ENCODE measurements at places on chromosomes 12 and 14.

DNA sequence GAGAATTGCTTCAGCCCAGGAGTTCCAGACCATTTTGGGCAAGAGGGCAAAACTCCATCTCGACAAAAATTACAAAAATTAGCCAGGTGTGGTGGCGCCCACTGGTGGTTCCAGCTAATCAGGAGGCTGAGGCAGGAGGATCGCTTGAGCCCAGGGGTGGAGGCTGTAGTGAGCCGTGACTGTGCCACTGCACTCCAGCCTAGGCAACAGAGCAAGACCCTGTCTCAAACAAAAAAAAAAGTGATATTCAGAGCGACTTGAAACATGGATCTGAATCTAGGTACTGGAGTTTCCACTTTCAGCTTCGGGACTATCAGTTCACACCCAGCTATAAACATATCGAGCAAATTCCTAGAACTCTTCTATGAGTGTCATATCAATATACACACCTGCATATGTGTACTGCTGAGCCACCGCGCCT lies 16.3 kb upstream of the RNF34 start:
- DNase-seq: no peak

GRCh38 chr12:98699586-98699985 lies 54.5 kb downstream of the APAF1 start:
- no peak for DNase-seq

DNA sequence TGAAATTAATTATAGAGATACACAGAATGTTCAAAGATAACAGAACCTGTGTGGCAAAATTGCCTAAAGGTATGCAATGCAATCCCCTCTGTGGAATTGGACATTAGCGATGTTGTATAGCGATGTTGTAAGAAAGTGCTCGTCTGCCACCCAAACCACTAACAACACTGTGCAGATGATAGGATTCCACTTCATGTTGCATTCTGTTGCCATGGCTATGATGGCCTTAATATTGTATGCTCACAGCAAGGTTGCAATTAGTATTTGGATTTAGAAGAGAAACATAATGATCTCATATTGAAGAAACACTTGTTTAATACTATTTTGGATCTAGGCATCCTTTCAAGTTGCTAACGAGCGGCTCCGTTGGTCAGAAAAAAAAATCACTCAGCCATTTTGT lies 260.3 kb downstream of the BCAT1 start:
- no peak for DNase-seq

GRCh38 chr14:98871796-98872195 lies 400.2 kb downstream of the BCL11B start:
- DNase-seq: no peak

DNA sequence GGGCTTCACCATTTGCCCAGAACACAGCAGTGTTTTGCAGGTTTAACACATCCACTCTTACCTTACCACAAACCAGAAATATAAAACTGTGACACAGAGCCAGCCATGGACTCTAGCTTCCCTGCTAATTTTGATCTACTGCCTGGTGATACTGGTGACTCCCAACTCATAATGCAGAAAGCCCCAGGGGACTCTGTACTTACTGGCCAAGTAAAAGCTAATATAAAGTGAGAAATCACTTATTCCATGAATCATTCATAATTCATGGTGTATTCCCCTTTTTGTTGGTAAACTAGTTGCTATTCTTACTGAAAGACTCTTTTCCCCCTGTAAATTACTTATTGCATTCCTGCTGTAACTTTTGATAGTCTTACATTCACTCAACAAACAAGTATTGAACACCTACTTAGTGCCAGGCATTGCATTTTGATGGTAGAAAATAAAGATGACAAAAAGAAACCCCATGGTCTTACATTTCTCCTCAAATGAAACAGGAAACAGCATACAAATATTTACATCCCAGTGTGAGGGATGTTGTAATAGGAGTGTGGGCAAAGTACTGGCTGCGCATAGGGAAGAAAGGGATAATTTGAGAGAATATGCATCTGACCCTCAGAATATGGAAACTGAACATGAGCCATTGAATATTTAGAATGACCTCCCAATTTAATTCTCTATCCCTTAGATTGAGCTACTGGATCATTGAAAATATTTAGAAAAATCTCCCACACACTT lies 279.6 kb downstream of the PDZRN4 start:
- no peak for DNase-seq

GRCh38 chr14:92993302-92993701 lies 70.4 kb downstream of the CHGA start:
- DNase-seq: no peak

GRCh38 chr12:105064564-105065178 lies 19.6 kb downstream of the ALDH1L2 start:
- no peak for DNase-seq
